ENCODE measurements at places on chromosomes 16 and 17.
A peak's percentile ranks its signal among the peaks of the same experiment; 100 is the strongest.

DNA sequence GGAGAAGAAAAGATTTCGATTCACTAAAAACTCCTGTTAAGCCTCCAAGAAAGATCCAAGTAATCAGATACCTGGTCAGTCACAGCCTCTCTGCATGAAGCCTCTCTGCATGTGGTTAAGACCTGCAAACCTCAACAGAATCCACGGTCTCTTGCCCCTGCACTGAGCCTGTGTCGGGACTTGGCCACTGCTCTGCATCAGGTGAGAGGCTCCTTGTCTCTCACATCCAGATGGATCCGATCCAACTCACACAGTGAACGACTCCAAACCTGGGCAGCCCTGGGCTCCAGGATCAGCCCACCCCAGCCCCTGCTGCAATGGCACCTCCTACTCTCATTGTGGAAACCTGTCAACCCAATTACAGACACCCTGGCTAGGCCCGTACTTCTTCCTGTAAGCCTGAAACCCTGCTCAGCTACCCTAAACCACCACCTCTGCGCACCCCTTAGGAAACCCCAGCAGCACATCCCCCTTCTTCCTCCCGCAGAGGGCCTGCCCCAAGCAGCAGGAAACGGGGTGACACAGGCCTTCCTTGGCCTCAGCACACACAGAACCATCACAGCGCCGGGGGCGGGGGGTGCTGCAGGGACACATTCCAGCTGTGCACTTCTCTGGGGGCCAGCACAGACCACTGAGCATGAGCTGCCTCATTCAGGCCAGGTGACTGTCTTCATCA is 129.5 kb downstream of the ANKRD11 start:
- DNase-seq: no peak

DNA sequence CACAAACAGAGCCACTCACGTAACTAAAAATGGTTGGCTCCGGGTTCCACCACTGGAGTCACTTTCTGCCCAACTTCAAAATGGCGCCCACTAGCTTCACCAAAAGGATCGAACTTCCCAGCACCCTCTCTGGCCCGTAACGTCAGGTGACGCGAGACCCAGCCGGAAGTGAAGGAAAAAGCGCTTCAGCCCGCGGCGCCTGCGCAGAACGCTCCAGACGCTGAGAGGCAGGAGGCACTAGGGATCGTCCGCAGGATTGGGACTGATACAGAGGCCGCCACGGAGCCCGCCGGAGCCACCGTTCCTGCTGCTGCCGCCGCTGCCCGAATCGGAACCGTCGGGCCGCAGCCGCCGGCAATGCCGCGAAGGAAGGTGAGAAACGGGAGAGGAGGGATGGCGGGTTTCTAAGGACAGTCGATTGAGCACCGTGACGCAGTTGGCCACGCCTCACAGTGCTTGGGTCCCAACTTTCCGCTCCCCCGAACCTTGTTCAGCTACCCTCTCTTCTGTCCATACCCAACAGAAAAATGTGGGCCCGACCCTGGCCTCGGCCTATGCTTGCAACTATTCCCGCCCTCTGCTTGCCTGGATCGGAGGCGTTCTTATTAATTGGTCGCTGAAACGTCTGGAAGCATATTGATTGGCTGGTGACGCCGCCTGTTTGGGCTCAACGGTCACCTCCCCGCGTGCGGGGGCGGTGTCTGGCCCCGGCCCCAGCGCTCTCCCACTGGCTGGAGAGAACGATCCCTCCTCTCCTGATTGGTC is at the start of gene KAT7:
KAT7 (plus strand) TSS at position 204 of the 765 bp plus-strand sequence; CDS start at position 358, 154 bp downstream.
- peak; percentile 99 for DNase-seq

DNA sequence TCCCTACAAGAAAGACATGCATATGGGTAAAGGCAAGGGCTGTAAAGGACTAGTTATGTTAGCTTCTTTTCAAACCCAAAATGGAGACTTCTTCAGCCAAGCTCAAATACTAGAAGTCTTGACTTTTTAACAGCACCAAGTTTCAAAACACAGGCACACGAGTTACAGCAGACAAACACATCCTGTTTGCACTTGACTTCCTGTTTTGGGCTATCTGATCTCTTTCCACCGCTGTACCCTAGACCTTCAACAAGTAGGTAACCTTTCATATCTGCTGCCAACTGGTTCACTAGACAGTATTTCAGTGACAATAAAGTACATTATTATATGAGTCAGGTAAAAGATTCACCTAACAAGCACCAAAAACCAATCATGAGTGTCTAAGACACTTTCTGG is 12.3 kb downstream of the RFFL start:
- DNase-seq: peak; percentile 47

DNA sequence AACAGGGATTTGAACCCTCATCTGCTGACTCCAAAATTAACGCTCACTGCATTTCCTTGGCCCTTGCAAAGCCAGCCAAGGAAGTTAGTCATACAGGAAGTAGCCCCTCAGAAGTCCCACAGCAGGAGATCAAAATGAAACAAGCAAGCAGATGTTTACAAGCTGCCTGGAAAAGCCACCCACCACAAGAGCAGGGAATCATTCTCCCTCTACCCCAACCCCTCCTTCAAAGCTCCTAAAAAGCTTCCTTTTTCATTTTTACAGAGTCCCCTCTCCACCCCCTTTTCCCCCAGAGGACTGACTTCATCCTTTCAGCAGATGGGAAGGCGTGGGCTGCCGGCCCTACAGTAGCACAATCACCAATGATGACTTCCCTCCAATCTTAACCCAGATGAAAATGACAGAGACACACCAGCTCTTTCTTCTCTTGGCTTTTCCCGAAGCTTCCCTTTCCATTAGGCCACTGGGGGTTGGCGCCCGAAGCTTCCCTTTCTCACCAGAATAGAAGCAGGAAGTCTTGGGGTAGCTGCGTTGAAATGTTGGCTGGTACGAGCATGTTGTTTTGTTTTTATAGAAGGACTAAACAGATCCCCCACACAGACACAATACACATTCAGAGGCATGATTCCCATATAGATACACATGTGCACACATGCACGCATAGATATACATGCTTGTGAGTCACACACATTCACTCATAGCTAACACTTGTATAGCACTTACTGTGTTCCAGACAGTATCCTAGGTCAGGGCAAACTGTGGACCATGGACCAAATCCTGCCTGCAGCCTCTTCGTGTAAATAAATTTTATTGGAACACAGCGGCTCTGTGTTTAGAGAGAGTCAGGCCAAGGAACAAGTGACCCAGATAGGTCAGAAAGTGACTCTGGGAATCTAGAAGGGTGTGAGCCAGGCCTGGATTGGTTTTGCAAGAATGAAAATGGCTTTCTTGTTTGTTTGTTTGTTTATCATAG is 17.4 kb downstream of the ITPRIPL2 start:
- peak; percentile 76 for DNase-seq

- DNase-seq: no peak
These were observed 26.9 kb downstream of the IL4R start for GRCh38 chr16:27340654-27341053.

DNA sequence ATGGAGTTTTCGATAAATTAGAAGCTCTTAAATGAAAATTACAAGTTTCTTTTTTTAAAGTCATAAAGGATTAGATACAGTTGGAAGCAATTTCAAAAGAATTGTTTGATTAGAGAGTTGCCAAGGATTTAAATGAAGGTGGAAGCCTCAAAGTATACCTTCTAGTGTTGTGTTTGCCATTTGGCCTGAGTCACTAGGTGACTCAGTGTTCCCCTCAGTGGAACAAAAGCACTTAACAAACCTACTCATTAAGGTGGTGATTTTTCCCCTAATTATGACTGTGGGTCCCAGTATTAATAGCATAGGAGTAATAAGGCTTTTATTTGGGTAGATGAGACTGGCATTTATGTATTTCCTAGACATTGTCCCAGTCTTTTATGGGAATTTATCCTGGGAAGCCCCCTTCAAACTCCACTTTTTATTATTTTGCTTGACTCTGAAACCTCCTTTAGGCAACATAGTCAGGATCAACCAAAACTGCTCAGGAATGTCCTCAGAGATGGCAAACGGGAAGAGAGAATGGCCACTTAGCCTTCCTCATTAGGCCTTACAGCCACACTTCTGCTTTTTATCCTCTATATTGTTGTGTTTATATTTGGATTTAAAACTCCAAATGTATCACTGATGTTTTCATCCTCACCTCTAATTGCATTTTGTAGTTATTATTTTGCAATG is 161.0 kb downstream of the FTO start:
- peak; percentile 36 for DNase-seq

GRCh38 chr16:30620169-30620568 is 10.0 kb upstream of the ZNF689 start:
- DNase-seq: no peak

DNA sequence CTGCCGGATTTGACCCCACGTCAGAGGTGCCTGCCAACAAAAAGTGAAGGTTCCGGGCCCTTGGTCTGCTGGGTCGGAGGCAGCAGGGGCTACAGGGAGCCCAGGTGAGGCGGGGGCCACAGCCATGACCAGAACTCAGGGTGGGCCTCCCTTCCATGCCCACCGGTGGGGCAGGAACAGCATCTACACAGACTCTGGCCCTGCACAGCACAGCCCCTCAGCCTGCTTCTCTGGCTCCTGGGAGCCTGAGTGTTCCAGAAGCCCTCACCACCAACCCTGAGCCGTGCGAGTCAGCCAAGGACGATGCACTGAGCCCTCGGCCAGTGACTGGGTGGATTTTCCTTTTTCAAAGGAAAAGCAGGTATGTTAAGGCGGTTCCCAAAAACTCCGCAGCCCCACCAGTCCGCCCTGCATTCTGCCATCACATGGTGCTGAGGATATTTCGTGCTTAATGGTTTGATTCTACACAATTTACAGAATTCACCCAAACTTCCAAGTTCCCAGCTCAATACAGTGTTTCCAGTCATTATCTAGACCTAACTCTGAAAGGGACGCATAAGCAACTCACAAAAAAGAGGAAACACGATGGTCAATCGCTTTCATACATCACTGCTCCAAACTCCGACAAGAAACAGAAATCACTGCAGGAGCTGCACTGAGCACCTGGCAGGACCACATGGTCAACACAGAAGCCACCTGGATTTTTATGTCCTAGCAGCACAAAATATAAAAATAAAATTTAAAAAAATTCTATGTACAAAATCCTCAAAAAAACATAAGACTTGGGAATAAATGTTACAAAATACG is 19.4 kb upstream of the C16orf95 start:
- DNase-seq: no peak

DNA sequence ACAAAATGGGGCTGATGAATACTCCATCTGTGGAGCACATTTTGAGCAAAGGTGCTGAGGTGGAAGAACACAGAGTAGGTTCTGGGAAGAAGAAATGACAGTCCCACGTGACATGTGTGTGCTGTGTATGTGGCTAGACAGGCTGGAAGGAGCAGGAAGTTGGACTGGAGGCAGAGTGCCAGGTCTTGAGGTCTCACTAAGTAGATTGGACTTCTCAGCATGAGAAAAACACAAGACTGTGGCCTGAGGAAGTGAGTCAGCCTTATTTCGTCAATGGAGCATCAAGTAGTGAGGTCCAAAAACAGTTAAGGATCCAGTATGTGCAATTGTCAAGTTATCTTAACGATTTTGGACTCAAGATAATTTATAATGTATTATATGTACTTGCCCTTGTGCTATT is 736.5 kb downstream of the KCNJ2 start:
- DNase-seq: peak; percentile 99

DNA sequence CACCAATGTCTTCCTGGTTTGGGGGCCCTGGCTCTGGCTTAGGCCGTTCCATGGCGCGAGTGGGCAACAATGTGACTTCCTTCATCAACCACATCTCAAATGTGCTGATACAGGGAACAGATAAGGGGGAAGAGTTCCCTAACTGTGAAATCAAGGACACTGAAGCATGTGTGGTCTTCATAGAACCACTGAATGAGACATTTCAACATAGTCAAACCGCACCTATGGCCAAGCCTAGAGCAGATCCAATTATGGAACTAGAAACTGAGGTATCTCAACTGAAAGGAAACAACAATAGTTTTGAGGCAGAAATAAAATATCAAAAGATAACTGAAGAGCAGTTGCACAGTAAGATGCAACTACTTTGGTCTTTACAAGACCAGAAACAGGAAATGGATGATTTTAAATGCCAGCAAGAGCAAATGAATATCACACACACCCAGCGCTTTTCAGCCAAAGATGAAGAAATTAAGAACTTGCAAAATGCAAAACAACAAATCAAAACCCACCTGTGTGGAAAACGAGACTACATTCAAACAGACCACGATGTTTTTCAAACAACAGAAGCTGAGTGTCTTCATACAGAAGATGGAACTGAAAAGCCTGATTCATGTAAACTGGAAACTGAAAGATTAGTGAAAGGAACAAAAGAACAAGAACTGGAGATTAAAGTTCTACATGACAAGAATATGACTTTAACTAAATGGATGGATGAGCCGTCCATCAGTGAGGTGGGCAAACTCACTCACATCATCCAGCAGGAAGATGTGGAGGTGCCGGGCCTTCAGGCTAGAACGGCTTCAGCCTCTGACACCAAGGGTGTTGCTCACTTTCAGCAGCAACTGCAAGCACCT is 18.1 kb upstream of the LCMT1 start:
- no peak for DNase-seq

GRCh38 chr17:75396025-75396424 is 9.5 kb downstream of the GRB2 start:
- DNase-seq: no peak

DNA sequence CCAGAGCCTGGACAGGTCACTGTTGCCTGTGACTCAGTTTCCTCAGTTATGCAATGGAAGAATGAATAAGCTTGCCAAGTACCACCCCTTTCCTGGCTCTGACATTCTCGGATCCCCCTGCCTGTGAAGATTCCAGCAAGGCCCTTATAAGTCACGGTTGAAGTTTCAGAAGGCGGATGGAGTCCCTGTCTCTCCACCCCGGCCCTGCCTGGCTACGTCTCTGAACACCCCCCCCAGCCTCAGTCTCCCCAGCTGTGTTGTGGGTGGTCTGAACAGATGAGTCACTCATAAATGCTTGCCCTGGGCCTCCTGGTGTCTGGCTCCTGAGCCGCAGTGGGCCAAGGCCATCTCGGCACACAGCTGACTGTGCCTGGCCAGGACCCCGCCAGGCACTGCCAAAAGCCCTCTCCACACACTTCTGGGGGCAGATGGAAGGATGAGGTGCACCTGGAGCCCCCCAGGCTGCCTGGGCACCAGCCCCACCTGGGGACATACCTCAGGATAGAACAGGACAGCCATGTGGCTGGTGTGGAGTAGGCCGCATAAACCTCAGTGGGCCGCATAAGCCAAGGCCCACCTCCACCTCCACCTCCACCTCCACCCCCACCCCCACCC is 15.4 kb downstream of the VASN start:
- DNase-seq: peak; percentile 55

DNA sequence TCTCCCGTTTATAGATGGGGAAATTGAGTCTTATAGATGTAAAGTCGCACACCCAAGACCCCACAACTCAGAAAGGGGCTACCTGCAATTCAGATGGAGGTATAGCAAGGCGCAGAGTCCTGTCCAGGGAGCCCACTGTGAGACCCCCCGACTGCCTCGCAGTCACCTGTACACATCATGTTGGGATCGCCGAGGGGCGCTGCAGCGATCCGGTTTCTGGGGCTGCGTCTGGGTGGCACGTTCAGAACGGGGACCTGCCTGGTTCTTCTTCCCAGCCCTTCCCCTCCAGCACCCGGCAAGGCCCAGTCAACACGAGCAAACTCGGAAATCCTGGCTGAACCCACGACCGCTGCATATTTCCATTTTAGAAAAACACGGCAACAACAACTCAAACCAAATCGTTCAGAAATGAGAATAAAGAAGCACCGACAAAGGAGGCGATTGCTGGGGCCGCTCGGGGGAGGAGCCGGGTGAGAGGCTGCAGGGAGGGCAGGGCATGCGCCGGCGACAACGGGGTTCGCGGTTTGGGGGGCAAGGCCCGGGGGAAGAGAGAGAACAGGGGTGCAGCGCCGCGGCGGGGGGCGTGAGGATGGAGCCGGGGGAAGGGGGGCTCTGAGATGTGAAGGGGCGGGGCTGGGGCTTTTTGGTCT is 643 bp downstream of the HSDL1 start:
- DNase-seq: no peak

GRCh38 chr16:55257966-55258613 is 65.9 kb upstream of the IRX6 start:
- peak; percentile 17 for DNase-seq

GRCh38 chr17:66610361-66611133 is 224.4 kb upstream of the CACNG5 start:
- DNase-seq: peak; percentile 14
